T1000 (cell line): ENCODE measurements at places on chromosomes 1 and 21.

DNA sequence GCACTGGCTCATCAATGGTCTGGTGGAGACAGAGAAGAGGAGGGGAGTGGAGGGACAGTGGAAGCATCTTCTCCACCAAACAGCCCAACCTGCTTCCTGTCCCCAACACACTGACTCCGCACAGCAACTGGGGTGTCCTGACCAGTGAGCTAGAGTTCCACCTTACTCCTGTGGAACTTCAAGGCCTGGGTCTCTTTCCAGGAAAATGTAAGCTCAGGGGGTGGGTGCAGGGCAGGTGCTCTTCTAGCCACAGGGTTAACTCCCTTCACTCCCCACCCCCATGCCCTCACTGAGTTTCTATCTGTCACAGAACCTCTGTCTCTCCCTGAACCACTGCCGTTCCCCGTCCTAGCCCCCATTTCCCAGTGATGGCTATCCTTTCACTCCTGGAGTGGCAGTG, 876 bp downstream of the MOB3C start:
- no peak for DNase-seq

- DNase-seq, result no peak
These were observed 38.2 kb downstream of the ALG14 start for GRCh38 chr1:95034506-95034905.

- no peak for DNase-seq
These were observed 3.8 kb upstream of the MAB21L3 start for GRCh38 chr1:116107371-116107770.

GRCh38 chr1:164562511-164562910, 3.5 kb downstream of the PBX1 start:
- no peak for DNase-seq

GRCh38 chr1:76141929-76142328, 67.4 kb downstream of the ST6GALNAC3 start:
- no peak for DNase-seq

DNA sequence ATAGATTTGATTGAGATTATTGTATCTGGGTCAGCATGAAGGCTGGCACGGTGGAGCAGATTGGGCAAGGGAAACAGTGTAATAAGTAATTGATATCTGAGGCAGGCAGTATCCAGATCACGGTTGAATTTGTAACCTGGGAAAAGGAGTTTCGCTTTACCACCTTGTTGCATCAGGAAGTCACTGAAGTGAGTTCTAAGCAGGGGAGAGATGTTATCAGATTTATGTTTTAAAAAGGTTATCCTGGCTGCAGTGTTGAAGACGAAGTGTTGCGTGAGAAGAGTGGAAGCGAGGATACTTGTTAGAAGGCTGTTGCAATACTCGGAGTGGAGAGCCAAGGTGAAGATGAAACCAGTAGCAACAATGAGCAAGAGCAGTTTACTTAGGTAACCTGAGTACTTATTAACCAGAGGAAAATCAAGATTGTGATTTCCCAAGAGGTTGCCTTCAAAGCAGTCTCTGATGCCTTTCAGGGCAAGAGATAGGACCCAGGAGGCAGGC, 77.8 kb downstream of the LHX9 start:
- no peak for DNase-seq

DNA sequence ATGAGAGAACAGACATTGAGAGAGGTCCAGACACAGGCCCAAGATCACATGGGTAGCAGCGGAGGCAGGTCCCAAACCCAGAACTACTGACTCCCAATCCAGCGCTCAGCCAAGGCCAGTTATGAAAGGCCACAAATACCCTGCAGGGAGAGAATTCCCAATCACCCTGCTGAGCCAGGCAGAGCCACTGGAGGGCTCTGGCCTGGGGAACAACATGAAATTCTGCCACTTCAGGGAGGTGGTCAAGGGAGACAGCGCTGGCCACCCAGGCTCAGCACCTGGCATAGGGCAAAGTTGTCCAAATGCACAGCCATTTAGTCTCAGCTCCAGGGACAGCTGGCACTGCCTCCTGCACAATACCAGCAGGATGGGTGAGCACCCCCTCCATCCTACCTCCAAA, 27.5 kb downstream of the SLC9A1 start:
- no peak for DNase-seq

- DNase-seq, result no peak
These were observed 31.0 kb downstream of the KIF21B start for GRCh38 chr1:200992382-200993048.

DNA sequence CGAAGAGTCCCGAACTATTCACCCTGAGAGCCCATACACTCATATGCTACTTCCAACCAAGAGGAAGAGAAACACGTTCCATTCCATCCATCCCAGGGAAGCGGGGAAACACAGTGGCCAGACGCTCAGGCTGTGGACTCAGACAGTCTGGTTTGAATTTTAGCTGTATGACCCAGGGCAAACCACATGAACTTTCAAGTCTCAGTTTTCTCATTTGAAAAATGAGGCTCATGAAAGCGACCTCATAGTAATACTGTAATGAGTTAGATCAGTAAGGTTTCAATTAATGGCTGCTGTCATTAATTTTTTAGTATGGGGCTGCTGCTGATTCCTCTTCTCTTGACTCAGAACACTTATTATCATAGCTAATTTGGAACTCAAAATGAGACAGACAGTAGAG, 1.5 kb downstream of the FCRL4 start:
- no peak for DNase-seq

DNA sequence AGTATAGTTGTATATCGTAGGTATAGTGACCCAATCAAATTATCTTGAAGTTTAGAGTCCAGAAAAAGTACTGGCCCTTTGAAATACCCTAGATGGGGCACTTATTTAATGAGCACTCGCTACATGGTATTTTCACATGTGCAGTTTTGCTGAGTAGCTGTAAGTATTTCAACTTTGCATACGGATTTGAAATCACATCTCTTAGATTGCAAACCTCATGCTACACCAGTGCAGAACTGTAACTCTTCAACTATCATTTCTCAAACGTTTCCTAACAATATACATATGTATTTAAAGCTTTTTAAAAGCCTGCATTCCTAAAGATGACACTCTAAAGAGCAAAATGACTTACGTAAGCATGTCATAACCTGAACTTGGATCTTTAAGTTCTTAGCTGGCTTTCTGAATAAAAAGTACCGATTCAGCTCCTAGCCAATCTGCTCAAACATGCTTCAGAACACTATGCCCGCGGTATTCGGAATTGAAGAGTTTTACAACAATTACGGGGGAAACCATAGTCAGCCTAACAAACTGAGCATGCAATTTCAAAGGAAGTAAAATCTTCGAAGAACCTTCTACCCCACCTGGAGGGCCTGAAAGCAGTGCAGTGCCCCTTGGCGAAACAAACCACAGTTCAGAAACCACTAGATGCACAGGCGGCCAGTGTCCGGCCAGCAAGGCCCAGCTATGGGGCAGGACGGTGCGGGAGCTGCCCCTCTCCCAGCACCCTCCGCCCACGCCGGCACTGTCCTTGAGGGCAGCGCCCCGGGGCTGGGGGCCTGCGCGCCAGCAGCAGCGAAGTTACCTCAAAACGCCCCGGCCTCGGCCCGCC, 863 bp downstream of the FH start:
- DNase-seq, result no peak

- no peak for DNase-seq
These were observed 570 bp downstream of the KCND3 start for GRCh38 chr1:111988743-111989453.

DNA sequence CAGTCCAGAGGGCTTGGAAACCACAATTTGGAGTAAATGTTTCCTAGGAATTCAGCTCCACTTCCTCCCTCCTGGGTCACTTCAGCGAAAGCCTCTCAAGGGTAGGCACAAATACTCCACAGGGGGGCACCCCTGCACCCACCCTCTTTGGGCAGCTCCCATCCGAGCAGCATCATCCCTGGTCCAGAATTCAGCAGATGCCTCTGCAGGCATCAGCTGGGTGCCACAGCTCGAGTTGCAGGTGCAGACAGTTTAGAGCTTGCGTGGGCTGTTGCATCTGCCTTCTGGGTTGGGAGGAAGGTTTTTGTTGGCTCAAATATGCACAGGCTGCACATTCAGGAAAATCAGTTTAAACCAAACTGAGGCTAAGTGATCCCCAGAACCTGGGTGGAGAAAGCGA, 25.0 kb downstream of the KANK4 start:
- DNase-seq, result no peak

DNA sequence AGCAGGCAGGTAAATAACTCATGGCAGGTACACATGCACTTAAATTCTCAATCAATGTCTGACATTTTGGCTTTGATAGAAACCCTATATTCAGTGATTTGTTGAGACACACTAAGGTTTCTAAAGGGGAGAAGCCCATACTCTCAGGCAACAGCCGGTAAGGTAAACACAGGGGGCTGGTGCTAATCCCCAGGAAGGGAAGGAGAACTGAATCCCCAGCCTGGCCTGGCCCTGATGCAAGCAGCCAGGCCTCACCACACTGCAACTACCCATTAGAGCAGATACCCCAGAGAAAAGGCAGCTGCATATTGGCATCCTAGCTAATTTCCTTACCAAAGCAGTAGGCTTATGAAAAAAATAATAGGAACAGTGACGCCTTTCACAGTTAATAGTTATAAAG, 116.5 kb upstream of the LRRC7 start:
- DNase-seq, result no peak

GRCh38 chr21:38788275-38788905, 17.3 kb upstream of the ETS2 start:
- no peak for DNase-seq

DNA sequence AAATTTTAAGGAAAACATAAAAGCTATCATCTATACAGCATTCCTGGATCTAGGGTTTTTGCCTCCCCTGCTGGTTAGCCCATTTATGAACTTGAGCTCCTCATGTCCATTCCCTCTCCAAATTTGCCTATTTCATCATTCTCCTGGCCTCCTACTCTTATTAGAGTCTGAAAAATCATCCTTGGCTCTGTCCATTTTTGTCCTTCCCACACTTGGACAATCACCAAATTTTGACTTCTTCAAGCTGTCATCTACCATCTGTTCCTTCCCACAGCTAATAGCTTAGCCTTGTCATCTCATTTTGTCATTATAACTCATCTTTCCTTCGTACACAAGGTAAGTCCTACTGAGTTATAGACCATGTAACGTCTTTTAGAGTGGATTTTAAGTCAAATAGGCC, 2.2 kb upstream of the HENMT1 start:
- no peak for DNase-seq

DNA sequence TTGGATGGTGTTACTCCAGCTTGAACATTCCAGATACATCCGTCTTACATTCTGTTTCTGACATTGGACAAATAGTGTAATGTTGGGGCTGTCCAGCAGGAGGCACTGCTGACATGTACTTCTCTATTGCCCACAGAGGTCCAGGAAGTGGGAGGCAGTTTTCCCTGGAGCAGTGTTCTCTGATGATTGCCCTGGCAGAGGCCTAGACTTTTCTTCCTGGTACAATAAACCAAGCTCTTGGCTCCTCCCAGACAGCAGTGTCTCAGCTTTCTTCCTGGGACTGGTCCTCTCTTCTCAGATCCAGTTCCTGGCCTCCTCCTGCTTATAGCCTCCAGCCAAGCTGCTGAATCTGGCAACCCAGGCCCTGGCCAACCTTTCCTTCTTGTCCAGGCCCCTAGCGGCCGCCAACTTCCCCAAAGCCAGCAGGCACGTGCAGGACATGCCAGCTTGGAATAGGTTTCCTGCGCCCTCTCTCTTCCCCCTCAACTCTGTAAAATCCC, 14.9 kb upstream of the IFNLR1 start:
- peak; percentile 75 for DNase-seq

DNA sequence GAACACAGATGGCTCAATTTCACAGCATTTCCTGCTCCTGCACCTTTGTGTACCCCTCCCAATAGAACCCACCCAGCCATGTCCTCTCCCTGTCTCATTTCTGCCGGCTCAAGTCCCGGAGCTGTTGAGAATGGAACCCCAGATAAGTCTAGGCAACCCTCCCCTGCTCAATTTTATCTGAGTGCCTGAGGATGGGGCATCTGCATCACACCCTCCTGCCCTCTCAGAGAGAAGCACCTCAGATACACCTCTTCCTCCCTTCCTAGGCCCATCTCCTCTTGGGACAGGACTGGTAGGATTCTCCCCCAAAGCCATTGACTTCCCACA, 1.1 kb downstream of the KIF21B start:
- DNase-seq, result no peak

DNA sequence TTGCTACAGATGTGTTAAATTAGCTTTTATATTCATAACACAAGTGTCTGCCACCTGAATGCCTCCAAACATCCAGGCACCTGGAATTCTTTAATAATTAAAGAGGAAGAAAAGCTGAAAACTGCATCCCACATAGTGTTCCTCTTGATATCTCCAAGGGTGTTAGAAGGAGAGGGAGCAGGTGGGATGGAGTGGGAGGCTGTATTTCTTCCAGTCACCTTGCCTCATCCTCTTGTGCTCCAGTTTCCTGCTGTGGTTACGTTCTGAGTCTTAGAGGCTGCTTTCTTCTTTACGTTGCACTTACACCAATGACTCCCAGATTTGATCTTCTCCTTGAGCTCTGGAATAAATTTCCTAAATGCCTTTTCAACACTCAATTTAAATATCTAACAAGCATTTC, 230.3 kb upstream of the LYPLAL1 start:
- DNase-seq, result no peak

DNA sequence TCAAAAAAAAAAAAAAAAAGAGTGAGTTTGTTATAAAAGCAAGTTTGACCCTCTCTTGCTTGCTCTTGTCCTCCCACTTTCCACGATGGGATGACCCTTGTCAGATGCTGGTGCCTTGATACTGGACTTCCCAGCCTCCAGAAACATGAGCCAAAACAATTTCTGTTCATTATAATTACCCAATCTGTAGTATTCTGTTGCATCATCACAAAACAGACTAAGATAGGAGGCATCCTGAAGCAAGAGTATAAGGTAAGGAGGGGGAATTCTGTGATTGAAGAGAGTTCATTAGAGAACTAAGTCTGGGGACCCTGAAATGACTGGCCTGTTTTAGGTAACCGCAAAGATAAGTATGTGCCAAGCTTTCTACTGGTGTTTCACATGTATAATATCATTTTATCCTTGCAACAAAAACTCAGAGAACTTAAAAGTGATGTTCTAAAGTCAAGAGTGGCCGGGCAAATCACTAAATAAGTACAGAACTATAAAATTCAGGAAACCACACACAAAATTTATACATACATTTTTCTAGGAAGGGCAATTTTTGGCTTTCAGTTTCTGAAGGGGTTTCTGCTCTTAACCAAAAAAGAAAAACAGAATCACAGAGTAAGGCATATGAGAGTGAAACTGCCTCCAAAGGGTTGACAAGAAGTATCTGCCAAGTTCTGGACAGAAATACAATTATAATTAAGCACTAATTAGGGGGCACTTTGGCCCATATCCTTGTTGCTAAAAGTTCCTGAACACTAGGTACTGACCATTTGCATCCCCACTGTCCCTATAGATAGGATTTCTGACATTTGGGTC, 14.0 kb downstream of the DNALI1 start:
- DNase-seq, result no peak

GRCh38 chr1:201708691-201709090, 120.3 kb upstream of the IPO9 start:
- no peak for DNase-seq

GRCh38 chr1:18681423-18681835, 50.8 kb downstream of the PAX7 start:
- DNase-seq, result no peak

- no peak for DNase-seq
These were observed 164.2 kb downstream of the NRIP1 start for GRCh38 chr21:14900611-14901010.

GRCh38 chr1:145999321-146000024, 3.1 kb upstream of the TXNIP start:
- no peak for DNase-seq
